ENCODE measurements at places on chromosomes 16 and 17. TPM values are rescaled to one million over a fixed set of nuclear protein-coding genes. Genes with fewer than 3 reads are reported as not detected.

KRTAP4-1 gene
- total RNA-seq: not detected

DNA sequence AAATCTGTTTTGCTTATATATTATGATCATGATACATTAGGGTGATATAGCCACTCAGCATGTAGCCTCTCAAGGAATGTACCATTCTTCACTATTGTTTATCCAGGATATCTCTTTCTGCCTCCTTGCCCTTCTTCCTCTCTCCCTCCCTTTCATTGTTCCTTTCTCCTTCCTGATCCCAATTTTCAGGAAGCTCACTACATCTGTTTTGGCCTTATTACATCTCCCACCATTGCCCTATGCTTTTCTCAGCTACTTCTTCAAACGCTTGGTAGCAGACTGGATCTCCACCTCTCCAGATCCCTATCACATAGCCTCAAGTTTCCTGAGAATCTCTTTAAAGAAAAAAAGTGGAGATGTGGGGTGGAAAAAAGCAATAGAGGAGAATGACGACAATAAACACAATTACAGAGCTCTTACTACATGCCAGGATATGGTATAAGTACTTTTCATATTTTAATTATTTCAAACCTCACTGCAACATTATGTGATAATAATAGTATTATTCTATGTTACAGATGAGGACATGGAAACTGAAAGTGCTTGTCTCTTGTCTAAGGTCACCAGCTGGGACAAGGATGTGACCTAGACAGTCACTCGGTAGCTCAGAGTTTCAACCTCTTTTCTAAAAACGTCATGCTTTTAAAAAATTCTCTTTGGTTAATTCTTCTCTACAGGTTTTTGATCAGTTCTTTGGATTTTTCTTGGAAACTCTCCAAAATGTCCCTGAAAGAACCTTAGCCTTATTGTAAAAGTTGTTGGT lies 959.1 kb downstream of the CDH11 start:
- no peaks in the 10 kb centered on the region for H3K27me3 ChIP-seq
- no peak for DNase-seq
- no peaks in the 10 kb centered on the region for H3K36me3 ChIP-seq
- H3K4me3 ChIP-seq: no peak overlapping the region

- DNase-seq: no peak
- no peaks in the 10 kb centered on the region for H3K36me3 ChIP-seq
- H3K4me3 ChIP-seq: no peak overlapping the region
- peaks cover 6% of the 10 kb centered on the region for H3K4me1 ChIP-seq
Measured at GRCh38 chr16:67406111-67406971, 9.9 kb downstream of the ZDHHC1 start.

GRCh38 chr16:20844588-20844987 lies 38.3 kb downstream of the REXO5 start:
- H3K4me1 ChIP-seq: no peaks in the 10 kb centered on the region
- no peak for DNase-seq
- no peaks in the 10 kb centered on the region for H3K36me3 ChIP-seq
- H3K4me3 ChIP-seq: no peak overlapping the region
- no peak overlapping the region for H3K27ac ChIP-seq
- no peaks in the 10 kb centered on the region for H3K27me3 ChIP-seq

- no peaks in the 10 kb centered on the region for H3K4me1 ChIP-seq
- H3K36me3 ChIP-seq: no peaks in the 10 kb centered on the region
- H3K4me3 ChIP-seq: peak overlapping the region; percentile 26
- no peaks in the 10 kb centered on the region for H3K27me3 ChIP-seq
Measured at GRCh38 chr17:22310717-22311686, 618.7 kb downstream of the KCNJ18 start.

DNA sequence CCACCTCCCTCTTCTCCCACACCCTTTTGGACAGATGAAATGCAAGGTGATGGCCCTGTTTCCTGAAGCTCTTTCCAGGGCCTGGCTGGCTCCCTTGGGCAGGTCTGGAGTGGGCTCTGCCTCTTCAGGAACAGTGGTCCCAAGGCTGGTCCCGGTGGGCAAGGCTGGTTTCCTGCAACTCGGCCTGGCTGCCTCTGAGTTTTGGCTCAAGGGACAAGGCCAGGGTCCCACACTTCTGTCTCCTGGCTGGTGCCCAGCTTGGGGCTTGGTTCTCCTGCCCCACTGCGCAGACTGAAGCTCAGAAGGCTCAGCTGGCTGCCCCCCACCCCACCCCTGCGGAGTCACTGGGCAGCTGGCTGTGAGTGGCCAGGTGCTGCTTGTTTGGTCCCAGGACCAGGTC lies 3.8 kb upstream of the ACTG1 start:
- H3K27ac ChIP-seq: no peak overlapping the region
- no peaks in the 10 kb centered on the region for H3K27me3 ChIP-seq
- DNase-seq: no peak
- no peak overlapping the region for H3K4me3 ChIP-seq
